ENCODE measurements at places on chromosomes 16 and 17.

DNA sequence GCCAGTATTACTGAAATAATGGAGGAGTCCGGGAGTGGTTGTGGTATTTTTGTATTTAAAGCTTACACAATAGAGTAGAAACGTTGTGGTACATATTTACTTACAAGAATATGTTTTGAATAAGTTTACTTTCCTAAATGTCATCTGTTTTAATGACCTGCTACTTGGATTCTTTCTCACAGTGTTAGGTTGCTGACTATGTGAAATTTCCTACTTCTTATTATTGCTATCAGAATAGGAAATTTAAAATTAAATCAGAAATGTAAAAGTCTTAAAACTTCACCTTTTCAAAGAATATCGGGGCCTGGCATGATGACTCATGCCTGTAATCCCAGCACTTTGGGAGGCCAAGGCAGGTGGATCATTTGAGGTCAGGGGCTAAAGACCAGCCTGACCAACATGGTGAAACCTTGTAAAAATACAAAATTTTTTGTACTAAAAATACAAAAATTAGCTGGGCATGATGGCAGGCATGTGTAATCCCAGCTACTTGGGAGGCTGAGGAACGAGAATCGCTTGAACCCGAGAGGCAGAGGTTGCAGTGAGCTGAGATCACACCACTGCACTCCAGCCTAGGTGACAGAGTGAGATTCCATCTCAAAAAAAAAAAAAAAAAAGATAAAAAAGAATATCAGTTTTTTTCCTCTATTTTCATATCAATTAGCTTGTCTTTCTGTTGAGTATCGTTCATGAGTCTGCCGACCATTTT lies 77.8 kb downstream of the VMP1 start:
- DNase-seq, result peak; percentile 63

GRCh38 chr16:86994651-86995171 lies 322.5 kb downstream of the C16orf95 start:
- peak; percentile 78 for DNase-seq

- DNase-seq, result no peak
Observed at GRCh38 chr17:77990301-77990700, 31.8 kb downstream of the TNRC6C start.

DNA sequence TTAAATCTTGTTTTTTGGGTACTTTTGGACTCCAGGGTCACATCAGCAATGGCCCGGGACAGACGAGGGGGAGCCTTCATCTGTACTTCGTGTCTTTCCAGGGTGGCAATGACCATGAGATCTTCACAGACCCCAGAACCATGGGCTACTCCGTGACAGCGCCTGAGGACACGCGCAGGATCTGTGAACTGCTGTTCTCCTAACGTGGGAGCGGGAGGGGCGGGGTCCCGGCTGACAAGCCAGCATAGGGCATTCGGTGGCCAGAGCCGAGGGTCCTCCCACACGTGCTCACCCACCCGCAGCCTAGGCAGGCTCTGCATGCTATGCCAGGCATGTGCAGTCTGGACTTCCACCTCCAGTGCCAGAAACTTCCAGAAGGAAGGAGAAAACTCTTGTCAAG lies 21.2 kb downstream of the CARHSP1 start:
- no peak for DNase-seq

DNA sequence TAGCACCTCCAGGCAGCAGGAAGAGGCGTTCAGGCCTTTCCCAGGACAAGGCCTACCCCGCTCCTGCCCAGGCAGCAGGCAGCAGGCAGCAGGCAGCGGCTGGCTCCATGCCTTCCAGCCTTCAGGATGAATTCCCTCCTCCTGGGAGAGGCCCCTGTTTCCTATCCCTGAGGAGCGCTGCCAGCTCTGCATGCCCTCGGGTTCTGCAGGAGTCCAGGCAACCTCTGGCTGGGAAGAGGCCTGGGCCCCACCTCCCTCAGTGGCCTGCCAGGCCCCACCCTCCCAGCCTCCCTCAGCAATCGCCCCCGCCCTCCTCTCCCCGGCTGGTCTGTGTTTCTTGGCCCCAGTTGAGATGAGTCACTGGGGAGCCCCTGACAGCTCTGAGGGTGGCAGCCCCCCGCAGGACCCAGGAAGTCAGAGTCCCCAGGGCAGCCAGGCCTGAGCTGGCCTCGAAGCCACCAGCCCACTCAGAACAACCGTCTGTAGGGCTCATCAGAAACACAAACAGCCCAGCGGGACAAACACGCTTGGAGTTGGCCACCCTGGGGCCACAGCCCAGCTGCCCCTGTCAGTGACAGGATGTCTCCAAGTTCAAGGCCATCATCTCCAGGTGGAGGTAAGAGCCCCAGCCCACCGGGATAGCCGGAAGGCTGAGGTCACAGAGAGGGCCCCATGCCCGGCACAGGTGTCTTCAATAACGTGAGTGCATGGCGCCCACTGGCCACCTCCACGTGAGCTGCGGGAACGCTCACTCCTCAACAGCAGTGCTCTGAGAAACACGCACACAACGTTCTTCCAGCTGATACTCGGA lies 39.5 kb upstream of the CIBAR2 start:
- DNase-seq, result peak; percentile 97

DNA sequence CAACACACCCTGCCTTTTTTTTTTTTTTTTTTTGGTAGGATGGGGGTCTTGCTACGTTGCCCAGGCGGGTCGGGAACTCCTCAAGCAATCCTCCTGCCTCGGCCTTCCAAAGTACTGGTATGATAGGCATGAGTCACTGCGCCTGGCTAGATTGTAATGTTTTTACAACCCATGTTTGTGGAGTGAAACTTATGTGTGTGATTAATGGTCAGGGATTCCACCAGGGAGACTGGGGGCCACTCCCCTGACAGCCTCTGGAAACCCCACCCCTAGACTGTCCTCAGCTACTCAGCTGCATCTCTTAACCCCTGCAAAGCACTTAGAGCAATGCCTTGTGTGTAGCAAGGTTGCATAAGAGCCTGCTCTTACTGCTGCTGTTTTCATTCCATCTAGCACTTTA lies 220.5 kb downstream of the PARN start:
- peak; percentile 92 for DNase-seq
